ENCODE measurements at places on chromosomes 6 and 20. TPM values are rescaled to one million over a fixed set of nuclear protein-coding genes. Genes with fewer than 3 reads are reported as not detected.

Gene LBP
- total RNA-seq: not detected

Gene VSX1
- not detected for total RNA-seq

Gene OOEP
- total RNA-seq: not detected

- DNase-seq: no peak
These were observed 128.1 kb downstream of the CEBPB start for GRCh38 chr20:50318710-50319109.

DNA sequence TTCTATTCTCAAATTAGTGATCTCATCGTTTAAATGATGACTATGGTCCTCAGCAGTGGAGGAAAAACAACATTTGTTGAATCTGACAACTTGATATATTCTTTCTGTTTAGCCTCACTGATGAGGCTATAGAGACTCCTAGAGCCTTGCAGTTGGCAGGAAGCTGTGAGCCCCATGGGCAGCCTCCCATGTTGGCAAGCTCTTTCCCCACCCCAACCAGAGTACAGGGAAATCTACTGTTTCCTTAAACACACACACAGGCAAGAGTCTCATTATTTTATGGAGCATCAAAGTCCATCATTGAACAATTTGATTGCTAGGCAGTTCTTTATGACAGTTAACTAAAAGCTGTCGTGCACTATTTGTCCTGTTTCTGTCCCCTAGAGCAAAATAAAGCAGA lies 498.2 kb upstream of the CITED2 start:
- DNase-seq: no peak

Gene PPP1R3G
- 0.45 TPM for total RNA-seq

- DNase-seq: no peak
These were observed 79.4 kb downstream of the ROS1 start for GRCh38 chr6:117346142-117346930.
